ENCODE measurements at places on chromosomes 1 and 21.

DNA sequence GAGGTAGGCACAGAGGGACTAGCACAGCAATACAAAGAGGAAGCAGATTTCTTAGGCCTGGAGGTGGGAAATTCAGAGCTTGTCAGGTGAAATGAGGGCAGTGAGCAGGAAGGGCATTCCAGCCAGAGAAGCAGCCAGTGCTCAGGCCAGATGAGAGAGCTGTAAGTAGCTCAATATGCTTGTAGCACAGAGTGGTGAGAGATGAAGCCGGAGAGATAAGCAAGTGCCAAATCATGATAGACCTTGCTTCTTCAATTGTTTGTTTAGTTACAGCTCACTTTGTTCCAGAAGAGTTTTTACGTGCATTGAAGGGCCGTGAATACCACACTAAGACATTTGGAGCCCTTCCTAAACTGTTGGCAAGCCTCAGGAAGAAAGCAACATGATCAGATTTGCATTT is 42.0 kb upstream of the ADAMTS1 start:
- DNase-seq: no peak

DNA sequence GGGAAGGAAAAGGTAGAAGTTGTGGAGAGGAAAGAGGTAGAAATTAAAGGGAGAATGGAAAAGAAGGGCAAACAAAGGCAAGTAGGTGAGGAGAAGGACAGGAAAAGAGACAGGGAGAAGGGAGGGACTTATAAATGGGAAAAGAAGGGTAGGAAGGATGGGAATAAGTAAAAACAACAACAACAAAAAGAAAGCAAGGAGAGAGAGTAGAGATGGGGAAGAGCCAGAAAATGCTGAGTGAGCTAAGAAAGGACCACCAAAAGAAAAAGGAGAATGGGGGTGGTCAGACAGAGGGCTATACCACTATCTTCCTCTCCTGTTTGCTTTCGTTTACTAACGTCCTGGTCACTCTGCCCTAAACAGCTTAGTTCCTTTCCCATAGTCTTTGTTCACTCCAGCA is 1.7 kb upstream of the CMPK1 start:
- no peak for DNase-seq

DNA sequence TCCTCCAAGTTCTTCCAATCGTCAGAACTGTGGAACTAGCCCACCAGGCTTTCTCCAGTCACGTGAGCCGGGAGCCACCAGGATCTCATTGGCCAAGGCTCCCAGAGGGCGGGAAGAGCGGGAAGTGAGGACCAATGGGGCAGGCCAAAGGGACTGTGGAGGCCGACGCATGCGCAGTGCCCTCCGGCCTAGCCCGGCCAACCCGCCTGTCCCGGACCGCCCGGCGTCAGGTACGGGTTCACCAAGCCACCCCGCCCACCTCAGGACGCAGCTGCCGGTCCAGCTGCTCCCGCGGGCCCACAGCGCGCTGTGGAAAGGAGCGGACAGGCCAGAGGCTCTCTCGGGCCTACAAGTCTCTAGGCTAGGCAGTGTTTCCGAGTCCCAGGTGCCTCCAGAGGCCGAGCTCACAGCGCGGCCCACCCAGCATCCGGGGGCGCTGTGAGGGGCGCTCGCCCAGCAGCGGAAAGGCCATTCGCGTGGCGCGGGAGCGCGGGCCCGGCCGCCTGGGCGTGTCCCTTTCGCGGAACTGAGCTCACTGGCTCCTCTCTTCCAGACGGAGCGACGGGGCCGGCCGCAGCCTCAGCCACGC is 10.9 kb downstream of the OR14I1 start:
- no peak for DNase-seq

DNA sequence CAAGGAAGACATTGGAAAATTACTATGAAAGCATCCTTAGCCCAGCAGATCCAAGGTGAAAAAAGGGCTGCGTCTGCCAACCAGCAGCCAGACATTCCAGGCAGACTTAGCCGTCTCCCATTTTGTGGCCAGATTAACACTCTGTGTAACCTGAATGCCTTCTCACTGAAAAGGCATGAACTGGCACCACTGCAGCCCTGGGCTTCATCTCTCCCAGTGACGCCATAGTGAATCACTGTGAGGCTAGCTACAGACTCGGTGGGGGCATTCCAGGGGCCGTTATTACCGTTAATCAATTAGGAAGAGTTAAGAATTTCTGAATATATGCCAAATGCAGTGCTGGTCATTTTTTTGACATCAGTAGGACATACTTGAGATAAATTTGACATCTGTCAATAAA is 627.4 kb downstream of the LMO4 start:
- no peak for DNase-seq

DNA sequence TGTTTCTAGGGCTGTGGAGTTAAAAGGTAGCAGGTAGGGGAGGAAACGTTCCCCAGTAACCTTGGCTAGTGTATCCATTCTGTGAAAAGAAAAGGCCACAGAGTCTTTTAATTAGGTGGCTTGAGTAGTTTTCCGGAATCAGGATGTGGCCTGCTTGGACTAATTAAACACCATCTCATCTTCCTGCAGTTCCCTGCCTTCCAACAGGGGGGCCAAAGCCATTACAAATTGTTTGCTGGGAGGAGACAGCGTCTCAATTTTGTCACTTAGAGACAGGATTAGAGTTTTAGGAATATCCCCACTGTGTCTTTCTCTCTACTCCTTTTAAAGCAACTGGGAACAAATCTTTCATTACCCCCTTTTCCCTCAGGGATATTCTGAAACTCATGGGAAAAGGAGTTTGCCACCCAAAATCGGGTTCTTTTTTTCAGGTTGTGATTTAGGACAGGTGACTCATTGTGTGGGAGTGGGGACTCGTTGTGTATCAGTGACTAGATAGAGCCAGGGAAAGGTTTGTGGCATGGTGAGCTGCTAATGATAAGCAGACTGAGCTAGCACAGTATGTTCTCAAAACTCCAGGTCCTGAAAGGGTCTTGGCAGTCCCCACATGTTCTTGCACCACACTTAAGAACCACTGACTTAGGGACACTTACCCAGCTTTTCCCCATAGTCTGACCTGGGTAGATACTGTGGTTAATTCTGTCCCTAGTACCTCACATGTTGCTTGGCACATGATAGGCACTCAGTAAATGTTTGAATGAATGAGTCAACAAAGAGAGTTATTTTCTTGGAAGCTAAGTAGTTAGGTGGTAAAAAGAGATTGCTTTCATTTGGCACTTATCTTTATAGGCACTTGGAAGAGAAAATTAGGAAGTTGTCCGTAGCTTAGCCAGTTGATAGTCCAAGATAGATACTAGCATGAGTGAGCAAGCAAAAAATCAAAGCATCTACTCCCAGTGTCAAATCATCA is 22.5 kb downstream of the INTS3 start:
- no peak for DNase-seq

DNA sequence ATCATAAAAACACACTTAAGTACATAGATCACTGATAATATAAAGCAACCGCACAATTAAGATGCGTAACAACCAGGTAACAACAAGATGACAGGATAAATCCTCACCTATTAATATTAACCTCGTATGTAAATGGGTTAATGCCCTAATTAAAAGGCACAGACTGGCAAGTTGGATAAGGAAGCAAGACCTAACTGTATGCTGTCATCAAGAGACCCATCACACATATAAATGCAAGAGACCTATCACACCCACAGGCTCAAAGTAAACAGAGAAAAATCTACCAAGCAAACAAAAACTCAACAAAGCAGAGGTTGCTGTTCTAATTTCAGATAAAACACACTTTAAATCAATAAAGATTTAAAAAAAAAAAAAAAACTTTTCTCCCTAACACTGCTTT is 151.8 kb downstream of the FAF1 start:
- DNase-seq: no peak

DNA sequence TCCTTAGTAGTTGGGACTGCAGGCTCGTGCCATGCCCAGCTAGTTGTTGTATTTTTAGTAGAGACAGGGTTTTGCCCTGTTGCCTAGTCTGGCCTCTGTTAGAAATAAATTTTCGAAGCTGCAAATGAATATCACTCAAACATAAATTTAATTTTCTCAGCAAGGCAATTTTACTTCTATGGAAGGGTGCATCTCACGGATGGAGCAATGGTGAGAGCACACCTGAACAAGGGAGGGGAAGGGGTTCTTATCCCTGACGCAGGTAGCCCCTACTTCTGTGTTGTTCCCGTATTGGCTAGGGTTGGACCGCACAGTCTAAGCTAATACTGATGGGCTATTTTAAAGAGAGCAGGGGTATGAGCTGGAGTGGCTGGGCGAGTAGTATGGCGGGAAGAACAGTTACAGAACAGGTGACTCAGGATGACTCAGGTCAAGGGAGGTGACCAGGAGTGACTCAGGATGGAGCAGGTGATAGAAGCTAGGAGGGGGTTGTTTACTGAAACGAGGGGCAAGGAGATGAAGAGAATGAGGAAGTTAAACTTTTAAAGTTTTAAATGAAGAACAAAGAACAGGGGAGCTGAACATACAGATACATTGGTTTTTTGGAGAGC is 7.5 kb downstream of the MDM4 start:
- DNase-seq: no peak

- DNase-seq: no peak
Observed at GRCh38 chr1:230105754-230106625, 39.0 kb downstream of the GALNT2 start.

- DNase-seq: no peak
Observed at GRCh38 chr1:93620841-93621210, 60.8 kb downstream of the BCAR3 start.

- no peak for DNase-seq
Observed at GRCh38 chr21:31945141-31945540, 72.3 kb downstream of the HUNK start.

DNA sequence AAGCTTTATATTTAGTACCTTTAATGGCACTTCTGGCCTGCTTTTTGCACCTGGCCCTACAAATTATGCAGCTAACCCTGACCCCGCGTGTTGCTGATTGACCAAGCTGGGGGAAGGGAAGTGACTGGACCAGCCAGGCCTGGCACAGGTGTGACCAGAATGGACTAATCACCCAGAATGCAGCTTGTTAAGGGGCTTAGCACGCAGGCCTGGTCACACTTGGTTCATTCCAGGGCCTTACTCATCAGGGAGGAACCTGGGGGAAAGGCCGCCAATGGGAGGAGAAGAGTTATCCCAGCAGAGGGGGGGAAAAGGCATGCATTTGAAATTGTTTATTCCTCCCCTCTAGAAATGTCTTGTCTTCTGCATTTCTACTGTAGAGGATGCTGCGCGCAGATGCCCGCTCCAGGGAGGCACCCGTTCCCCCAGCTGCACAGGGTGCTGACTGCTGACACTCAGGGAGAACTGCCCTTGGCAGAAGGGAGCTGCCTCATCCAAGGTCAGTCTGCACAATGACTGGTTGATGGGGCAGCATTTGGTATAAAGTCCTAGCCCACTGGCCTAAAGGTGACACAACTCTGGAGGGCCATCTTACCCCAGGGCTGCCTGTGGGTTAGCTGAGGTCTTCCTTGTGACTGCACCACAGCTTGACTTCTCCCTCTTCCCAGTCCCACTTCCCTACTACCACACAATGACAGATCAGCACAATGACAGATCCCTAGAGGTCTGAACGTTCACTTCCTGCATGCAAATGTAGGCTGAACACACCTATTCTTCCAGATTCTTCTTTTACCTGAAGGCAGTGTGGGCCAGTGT is 29.0 kb downstream of the DHCR24 start:
- no peak for DNase-seq

DNA sequence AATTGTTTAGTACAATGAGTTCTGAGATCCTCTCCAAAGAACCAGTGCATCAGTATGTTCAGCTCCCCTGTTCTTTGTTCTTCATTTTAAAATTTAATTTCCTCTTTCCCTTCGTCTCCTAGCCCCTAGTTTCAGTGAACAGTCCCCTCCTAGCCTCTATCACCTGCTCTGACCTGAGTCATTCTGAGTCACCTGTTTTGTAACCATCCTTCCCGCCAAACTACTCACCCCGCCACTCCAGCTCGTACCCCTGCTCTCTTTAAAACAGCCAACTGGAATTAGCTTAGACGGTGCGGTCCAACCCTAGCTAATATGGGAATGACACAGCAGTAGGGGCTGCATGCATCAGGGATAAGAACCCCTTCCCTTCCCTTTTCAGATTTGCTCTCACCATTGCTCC is 16.8 kb upstream of the ERVH48-1 start:
- no peak for DNase-seq

DNA sequence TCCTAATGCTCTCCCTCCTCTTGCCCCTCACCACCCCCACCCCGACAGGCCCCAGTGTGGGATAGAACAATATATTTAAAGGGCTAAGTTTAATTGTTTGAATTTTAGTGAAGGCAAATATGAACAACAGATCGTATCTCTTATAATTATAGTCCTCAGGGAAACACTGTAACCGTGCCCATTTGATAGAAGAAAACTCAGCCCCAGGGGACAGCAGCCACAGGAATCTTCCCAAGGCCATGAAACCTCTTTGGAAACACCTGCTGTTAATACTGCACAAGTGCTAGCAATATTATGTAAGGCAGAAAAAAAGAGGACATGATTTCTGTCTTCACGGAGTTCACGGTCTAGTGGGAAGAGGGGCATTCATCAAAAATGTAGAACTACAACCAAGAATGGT is 142.2 kb downstream of the URB2 start:
- DNase-seq: no peak

DNA sequence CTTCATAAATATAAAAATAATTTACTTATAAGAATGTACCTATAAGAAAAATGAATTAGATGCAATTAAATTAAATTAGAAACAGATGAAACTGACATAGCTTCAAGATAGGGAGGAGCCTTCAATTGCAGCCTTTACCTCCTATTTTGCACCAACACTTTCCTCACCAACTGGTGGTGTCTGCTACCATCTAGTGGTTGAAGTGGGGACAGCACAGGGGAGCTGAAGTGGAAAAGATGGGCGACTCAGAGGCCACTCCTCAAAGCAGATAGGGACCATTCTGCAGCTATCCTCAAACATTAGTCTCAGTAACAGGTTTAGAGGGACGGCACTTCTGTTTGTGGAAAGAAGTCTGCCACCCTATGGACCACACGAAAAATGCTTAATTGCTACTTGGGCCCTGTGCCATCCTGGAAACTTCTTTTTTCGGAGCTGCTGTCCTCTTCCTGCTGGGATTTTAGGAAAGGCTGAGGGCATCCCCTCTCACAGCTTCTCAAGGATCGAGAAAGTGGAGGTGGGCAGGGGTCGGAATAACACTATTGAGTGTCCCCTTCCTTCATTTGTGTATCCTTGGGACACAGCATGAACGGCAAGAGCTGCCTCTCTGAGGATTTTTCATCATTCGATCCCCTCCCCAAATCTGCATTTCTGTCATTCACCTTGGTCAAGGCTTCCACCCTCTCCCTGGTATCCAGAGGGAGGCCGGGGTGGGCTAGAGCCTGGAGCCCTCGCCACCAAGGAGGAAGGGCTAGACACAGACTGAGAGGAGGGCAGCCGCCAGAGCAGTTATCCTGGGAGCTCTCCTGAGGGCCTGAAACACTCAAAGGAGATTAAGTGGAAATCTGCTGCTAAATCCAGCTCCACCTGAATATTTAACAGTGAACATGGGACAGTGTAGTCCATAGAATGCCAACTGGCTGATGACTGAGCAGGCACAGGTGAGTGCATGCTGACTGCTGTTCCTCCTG is 9.6 kb downstream of the PROK1 start:
- peak; percentile 89 for DNase-seq

GRCh38 chr1:187275985-187276575 is 447.3 kb downstream of the PLA2G4A start:
- DNase-seq: no peak
